Stimulated activated CD4-positive, alpha-beta T cell treated with anti-CD3 and anti-CD28 coated beads, Interleukin-1b, Interleukin-23, amount 100 ng/mL, for 1 hour (primary cell): ENCODE measurements at places on chromosomes 12 and 14.

GRCh38 chr12:100450735-100451134 is 22.9 kb upstream of the NR1H4 start:
- no peak for DNase-seq

DNA sequence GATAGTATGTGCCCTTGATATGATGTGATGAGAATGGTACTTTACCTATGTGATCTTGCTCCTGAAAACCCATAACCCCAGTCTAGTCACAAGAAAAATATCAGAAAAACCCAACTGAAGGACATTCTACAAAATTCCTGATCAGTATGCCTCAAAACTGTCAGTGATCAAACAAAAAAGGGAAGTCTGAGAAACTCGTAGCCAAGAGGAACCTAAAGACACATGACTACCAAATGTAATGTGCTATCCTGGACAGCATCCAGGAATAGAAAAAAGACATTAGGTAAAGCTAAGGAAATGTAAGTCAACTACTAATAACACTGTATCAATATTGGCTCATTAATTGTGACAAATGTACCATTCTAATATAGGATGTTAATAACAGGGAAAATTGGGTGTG is 4.1 kb upstream of the WIF1 start:
- no peak for DNase-seq

- DNase-seq: no peak
Measured at GRCh38 chr12:62744551-62744950, 190.4 kb downstream of the PPM1H start.

GRCh38 chr14:42944284-42944683 is 1337.6 kb downstream of the LRFN5 start:
- no peak for DNase-seq

DNA sequence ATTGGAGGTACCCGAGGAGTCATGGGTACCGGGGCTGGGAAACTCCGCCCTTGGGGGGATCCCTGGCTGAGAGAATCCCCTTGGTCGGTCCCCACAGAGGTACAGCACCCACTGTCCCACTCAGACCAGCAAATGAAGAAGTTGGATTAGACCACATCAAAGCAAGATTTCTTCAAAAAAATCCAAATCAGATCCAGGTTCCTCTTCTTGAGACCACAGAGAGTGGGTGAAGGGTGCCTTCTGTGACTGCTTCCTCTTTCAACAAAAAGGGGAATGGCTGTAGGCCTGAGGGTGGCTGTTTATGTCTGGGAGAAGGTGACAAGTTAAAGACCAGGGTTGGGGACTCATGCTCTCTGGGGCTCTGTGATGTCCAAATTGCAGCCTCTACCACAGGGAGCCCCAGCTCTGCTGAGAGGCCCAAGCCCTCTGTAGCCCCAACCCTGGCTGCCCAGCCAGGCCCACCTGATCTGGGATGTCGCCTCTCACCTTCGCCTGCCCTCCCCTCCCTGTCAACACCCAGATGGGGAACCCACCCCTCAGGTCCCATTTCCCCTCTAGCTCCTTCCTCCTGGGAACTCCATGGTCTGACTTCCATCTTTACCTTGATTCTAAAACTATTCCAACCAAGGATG is 50.9 kb downstream of the ZFP36L1 start:
- DNase-seq: no peak
